Skin of body (tissue), 3 donors: ENCODE measurements at places on chromosomes 1 and 21.

GRCh38 chr1:12191242-12192032 lies 24.6 kb downstream of the TNFRSF1B start:
- DNase-seq: no peak

DNA sequence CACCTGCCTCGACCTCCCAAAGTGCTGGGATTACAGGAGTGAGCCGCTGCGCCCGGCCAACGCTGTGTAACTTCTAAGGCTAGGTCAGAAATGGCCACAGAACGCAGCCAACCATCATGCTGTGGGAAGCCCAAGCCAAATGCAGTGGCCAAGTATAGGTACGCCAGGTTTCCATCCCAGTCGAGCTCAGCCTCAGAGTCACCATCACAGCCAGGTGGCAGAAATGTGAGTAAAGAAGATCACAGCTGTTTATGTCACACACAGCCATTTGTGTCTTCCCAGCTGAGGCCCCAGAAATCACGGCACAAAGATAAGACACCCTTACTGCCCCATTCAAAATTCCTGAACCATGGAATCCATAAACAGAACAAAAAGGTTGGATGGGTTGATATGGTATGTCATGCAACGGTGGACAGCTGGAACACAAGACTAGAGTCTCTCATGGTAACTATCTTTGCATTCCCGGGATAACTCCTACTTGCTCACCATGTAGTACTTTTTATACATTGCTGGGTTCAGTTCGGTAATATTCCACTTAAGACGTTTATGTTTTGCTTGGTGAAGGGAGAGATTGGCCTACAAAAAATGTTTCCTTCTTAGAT lies 84.3 kb downstream of the SLC45A1 start:
- DNase-seq: no peak

DNA sequence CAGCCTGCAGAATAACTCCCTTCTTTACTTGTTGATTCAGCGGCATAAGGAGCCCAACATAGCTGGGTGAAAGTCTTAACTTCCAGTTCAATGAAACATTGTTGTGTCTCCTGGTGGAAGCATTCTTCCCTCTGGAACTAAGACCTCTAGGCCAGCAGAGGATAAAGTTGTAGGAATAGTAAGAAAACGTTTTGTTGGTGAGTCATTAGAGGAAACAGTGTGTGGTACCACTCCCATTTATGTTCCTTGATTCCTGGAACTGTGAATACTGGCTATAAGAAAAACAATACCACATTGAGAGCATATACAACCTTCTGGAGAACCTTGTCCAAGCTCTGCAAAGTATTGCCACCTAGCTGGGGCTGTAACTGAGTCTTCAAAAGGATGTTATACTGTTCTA lies 737.4 kb upstream of the ZP4 start:
- no peak for DNase-seq

DNA sequence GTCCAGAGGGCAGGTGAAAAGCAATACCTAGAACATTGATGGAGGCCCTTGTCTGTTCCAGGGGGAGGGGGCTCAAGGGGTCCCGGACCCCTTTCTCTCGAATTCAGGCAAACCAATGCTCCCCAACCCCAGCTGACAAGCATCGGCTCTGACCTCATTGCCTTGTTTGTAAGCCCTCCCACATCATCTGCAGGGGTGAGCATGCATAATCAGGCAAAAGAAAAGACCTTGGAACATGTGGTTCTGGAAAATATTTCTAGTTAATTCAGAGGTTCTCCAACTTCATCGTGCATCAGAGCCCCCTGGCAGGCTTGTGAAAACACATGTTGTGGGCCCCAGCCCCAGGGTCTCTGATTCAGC lies 231.3 kb downstream of the TOMM20 start:
- no peak for DNase-seq

GRCh38 chr1:110542725-110543124 lies 23.8 kb upstream of the KCNA10 start:
- no peak for DNase-seq

- DNase-seq: no peak
Measured at GRCh38 chr1:180642781-180643180, 11.0 kb downstream of the XPR1 start.

DNA sequence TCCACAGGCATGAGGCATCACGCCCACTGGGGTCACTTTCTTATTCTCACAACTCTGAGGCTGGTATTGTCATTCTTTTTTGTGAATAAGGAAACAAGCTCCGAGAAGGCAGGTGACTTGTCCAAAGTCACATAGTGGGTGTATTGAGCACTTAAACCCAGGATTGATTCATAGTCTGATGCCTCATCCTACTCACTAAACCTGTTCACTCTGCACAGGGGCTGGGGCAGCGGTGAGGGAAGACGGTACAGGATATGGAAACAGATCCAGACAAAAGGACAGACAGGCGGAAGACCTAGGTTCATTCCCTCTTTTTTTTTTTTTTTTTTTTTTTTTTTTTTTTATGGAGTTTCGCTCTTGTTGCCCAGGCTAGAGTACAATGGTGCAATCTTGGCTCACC lies 56.6 kb downstream of the NKAIN1 start:
- no peak for DNase-seq

- DNase-seq: no peak
Measured at GRCh38 chr1:219862366-219862765, 66.0 kb downstream of the SLC30A10 start.

DNA sequence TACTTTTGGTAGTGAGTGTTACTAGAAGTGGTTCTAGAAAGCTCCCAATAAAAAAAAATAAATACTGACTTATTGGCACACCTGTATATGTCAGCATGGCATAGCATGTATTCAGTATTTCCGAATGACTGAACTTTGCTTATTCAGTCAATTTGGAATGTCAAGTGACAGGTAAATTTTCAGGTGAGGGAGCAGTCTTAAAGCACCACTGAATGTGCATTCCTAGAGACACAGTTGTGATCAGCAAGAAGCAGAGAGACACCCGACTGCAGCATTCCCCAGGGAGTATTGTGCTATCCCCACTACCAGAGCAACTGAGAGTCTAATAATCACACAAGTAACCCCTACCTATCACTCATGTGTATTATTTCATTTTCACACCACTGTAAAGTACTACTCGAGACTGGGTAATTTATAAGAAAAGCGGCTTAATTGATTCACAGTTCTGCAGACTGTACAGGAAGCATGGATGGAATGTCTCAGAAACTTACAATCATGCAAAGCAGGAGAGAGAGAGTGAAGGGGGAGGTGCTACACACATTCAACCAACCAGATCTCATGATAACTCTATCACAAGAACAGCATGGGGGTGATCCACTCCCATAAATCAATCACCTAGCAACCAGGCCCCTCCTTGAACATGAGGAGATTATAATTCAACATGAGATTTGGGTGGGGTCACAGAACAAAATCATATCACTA lies 201.5 kb downstream of the TBX15 start:
- DNase-seq: no peak

- no peak for DNase-seq
Measured at GRCh38 chr1:145942405-145942804, 15.1 kb upstream of the RBM8A start.

- no peak for DNase-seq
Measured at GRCh38 chr1:115158181-115158580, 68.9 kb upstream of the TSPAN2 start.

DNA sequence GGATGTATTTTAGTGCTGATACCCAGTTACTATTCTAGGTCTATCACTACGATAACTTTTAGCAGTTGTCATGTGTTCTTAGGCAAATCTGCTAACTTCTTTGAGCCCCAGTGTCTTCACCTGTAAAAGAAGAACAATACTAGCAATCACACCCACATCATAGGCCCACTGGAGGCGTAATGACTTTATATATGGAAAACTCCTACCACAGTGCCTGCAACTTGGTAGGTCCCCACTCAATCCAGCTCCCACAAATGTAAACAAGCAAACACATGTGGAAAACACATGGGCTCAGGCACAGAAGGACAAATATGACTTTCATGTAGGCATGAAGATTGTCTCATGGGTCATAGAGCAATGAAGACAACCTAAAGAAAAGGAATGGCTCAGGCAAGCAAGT lies 115.8 kb downstream of the TBX19 start:
- peak; percentile 12 for DNase-seq

DNA sequence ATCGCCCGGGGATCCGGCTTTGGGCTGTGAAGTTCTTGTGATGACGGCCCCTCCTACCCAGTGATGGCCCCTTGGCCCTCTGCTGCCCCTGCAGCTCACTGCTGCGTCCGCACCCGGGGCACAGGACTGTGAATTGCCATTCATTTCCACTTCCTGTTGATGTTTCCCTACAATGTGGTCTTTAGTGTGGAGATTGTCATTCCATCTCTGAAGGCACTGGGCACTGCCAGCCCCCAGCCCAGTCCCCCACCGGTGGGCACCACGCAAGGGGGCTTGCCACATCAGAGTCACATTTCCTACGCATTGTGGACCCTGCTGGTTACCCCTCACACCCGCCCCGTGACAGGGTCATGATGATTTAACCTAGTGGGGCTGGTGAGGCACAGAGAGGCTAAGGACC lies 2.5 kb upstream of the MX2 start:
- no peak for DNase-seq

- DNase-seq: no peak
Measured at GRCh38 chr1:66711420-66711819, 40.8 kb upstream of the DYNLT5 start.

- DNase-seq: no peak
Measured at GRCh38 chr1:30452925-30453324, 270.5 kb downstream of the MATN1 start.

GRCh38 chr1:244409701-244410100 lies 42.0 kb downstream of the ADSS2 start:
- DNase-seq: no peak

- no peak for DNase-seq
Measured at GRCh38 chr1:12620488-12620865, 2.5 kb upstream of the DHRS3 start.

DNA sequence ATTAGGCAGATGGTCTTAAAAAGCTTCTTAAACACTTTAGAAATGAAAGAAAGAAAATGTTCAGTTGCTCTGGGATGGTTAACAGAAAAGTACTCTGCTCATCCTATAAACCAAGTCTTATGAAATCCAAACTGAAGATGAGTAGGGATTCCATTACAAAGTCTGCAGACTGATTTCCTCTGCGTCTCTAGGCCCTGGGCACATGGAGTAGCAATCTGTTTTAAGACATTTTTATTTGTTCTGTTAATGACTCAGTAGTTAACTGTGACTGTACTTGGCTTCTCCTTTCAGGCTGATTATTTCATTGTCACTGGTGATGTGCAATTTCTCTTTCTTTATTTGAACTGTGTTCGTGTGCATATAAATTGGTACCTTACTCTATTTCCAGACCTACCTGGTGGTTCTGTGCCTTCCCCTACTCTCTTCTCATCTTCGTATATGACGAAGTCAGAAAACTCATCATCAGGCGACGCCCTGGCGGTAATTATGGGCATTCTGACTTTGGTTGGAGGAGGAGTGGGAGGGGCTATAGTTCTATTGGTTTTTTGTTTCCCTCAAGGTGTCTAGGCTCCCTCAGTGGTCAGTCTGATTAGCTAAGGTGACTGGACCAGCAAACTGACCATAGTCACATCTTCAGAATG lies 30.6 kb downstream of the ATP1A1 start:
- no peak for DNase-seq

DNA sequence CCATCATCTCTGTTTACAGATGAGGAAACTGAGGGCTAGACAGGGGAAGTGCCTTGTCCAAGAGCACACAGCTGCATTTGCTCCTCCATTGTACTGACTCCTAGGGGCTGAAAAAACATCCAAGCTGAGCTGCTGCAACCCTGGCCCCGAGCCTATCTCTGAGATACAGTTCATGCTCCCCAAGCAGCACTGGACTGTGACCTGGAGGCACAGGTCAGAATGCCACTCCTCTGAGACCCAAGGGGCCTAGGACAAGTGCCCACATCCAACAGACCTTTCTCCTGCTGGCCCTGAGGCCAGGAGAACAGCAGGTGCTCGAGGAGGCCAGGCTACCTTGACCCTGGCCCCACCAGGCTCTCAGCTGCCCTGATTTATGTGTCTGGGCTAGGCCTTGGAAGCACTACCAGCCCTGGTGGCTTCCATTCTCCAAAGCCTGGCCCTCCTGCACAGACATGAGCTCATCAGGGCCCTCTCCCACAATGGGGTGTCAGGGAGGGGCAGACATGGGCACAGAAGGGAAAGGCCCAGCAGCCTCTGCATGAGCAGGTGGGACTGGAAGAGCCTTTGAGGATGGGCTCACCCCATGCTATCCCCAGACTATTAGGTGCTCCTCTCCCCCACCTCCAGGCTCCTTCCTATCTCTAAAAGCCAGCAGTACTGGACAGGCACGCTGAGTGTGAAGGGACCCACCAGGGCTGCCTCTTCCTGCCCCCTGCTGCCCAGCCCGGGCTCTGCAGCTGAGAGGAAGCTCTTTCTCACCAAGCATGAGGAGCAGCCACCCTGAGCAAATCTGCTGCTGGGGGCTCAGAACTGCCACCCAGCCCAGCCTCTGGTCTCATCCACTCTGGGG lies 18.8 kb downstream of the ADGRB2 start:
- no peak for DNase-seq

DNA sequence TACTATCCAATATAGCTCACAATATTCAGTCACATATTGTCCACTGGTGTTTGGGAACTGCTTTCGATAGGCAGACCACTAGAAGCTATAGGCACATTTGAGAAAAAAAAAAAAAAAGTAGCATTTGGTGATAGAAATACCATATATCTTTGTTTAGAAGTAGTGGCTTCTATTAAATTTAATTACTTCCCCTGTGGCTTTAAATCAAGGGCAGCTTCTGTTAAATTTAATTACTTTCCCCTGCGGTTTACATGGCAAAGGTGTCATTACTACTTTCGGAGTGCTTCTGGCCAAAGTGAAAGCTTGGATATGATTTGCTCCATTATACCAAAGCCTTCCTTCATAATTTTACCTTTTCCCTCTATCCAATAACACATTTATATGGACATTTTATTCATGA lies 229.9 kb downstream of the TTLL7 start:
- no peak for DNase-seq
